Stimulated activated CD8-positive, alpha-beta memory T cell treated with anti-CD3 and anti-CD28 coated beads, Interleukin-7, amount 100 ng/mL, for 48 hours (primary cell): ENCODE measurements at places on chromosomes 16 and 17.

DNA sequence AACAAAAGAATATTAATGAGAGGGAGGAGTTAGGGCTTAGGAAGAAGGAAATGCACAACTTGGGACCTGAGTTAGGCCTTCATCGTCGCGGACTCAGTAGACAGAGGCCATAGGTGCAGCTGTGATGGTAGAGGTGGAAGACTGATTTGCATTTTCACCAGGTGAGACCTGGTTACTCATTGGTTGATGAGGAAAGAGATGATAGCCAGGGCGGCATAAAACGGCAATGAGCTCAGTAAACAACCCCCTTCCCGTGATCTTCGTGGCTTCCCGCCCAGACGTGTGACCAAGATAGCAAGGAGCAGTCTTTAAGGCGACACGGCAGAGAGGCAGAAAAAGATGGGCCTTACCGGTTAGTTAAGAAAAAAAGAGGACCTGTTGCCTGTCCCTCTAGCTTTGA, at the start of gene TMC5:
Gene TMC5 (plus strand): TSS at position 244 of the 400 bp plus-strand sequence. CDS start 22,156 bp downstream, outside the sequence.
- no peak for DNase-seq

DNA sequence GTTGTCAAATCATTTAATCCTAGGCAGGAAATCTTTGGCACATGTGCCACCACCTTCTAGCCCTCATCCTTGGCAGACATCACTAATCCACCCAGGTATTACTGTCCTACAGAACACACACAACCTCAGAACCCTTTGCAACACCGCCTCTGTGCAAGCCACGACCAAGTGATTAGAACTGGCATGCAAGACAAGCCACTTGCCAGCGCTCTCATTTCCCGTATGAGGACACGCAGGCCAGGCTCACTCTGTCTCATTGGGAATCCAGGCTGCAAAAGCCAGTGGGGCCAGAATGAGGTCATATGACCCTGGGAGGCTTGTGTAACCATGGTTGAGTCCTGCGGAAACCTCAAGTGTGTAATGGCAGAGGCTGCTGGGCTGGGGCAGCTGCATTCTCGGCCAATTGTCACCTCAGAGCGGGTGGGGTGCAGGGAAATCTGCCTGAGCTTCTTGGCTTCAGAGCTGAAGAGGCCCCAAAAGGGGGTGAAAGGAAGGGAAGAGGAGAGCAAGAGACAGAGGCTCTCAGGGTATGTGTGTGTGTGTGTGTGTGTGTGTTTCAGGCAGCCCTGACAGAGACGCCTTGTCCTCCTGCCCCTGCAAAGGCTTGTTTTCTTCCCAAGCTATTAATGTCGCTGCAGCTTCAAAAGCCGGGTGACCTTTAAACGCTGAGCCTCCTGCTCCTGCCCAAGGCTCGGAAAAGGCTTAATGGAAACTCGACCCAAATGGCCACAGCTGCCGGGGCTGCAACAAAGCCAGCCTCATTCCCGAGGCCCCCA, 43.2 kb upstream of the MRPS23 start:
- no peak for DNase-seq

- DNase-seq: no peak
These were observed 110.2 kb downstream of the CCDC182 start for GRCh38 chr17:57634713-57635465.

DNA sequence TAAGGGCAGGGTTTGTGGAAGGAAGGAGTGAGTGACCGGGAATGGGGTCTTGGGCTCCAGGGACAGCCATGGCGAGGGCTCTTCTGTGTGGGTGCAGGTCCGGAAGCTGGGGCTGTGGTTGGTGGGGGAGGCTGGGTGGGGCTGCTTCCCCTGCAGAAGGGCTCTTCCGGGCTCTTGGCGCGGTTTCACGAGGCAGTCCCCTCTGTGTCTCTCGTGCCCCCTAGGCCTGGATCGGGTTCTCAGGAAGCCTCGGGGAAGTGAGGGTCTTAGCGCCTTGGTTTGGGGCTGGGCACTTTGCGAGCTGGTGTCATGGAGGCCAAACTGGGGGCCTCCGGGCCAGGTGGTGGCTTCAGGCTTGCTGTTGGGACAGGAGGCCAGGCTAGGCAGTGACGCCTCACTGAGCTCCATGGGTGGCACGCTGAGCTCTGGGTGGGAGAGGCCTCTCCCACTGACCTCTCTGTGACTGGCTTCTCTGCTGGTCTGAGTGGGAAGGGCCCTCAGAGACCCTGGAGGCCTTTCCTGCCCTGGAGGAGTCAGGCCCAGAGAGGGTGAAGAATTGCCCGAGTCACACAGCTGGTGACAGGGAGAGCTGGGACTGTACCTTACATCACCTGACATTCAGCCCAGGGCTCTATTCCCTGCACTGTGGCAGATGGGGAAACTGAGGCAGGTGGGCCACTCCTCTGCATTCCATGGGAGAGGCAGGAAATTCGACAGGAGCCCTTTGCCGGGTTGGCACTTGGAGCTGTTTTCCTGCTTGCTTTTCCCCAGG, 8.2 kb downstream of the ADCY7 start:
- DNase-seq: no peak

DNA sequence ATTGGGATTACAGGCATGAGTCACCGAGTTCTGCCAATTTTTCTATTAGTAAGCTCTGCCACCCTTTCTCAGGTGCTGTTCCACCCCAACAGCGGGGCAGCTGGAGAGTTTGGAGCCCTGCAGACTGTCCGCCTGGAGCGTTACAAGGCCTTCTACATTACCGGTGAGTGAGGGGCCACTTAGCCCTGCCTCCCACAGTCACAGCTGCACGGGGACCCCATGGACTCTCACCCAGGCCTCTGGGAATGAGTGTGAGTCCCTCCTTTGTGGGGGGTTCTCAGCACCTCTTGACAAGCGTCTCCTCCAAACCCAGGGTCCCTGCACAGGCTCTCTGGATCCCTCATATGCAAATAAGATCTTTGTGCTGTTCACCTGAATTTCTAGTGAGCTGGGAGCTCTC, 56.0 kb downstream of the WIPI1 start:
- no peak for DNase-seq

GRCh38 chr17:6753006-6753445, 2.8 kb upstream of the XAF1 start:
- no peak for DNase-seq
